ENCODE measurements at places on chromosomes 3 and 15. TPM values are rescaled to one million over a fixed set of nuclear protein-coding genes. Genes with fewer than 3 reads are reported as not detected.
A peak's percentile ranks its signal among the peaks of the same experiment; 100 is the strongest.

CD200R1 gene
- 2.2 TPM for total RNA-seq

TBC1D2B gene
- total RNA-seq = 21.5 TPM

CPEB1 gene
- total RNA-seq = 1.7 TPM

IL17RB gene
- 6.0 TPM for total RNA-seq

IL12A gene
- total RNA-seq = 1.3 TPM

LRRC3B gene
- 0.09 TPM for total RNA-seq

GRCh38 chr3:9161811-9162210, 87.6 kb downstream of the SRGAP3 start:
- H3K27me3 ChIP-seq = no peaks in the 10 kb centered on the region
- H3K36me3 ChIP-seq = no peaks in the 10 kb centered on the region
- H3K4me1 ChIP-seq = no peaks in the 10 kb centered on the region
- no peak overlapping the region for H3K4me3 ChIP-seq

- no peaks in the 10 kb centered on the region for H3K4me1 ChIP-seq
- no peak overlapping the region for H3K4me3 ChIP-seq
- H3K27ac ChIP-seq = no peak overlapping the region
Observed at GRCh38 chr3:88991496-88991895, 115.9 kb upstream of the EPHA3 start.

- H3K27ac ChIP-seq = no peak overlapping the region
- no peak for DNase-seq
- no peaks in the 10 kb centered on the region for H3K36me3 ChIP-seq
- H3K4me3 ChIP-seq = no peak overlapping the region
- no peaks in the 10 kb centered on the region for H3K4me1 ChIP-seq
Observed at GRCh38 chr3:170397685-170398084, 21.0 kb upstream of the CLDN11 start.

DNA sequence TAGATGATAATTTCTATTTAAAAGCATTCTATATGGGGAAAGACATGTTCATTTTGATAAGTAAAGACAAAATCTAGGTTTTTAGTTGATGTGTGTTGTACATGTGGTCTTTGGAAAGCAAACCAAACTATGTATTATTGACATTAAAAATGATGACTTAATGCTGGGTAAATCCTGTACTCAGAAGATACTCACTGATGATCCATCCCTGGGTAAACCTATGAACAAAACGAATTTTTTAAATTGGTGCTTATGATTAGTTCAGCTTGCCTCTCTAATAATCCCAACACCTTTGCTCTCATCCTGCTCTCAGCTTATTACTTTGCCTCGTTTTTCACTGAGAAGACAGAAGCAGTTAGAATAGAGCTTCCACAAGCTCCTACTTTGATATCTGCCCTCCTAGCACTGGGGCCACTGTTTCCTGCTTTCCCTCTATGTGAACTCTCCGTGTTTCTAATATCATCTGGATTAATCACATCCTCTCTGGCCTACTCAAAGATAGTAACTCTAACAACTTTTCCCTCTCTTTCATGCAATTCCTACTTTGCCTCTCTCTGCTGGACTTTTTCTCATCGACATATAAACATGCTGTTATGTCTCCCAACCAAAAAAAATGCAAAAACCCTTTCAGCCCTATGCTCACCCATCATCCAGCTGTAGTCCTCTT, 29.3 kb downstream of the RARRES1 start:
- H3K4me3 ChIP-seq = no peak overlapping the region
- no peaks in the 10 kb centered on the region for H3K36me3 ChIP-seq
- no peaks in the 10 kb centered on the region for H3K27me3 ChIP-seq
- H3K4me1 ChIP-seq = no peaks in the 10 kb centered on the region
- H3K27ac ChIP-seq = no peak overlapping the region

DNA sequence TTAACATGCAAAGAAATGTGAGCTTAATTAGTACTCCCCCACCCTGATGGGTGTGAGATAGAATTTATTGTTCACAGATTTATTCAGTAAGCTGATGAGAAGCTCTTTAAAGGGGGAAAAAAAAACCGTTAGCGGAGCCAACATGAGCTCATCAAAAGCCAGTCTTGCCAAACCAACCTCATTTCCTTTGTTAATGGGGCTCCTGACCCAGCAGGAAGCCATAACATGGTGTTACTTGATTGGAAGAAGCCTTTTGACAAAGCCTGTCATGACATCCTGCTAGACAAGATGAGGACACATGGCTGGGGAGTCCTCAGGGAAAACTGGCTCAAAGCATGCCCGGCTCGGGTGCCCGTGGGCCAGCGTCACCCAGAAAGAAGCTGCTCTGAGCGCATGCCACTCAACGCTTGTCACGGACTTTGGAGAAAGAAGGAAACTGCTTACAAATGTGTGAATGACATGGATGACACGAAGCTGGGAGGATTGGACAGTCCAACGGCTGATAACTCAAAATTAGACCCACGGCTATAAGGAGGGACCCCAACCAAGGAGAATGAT, 64.6 kb downstream of the SLCO2A1 start:
- H3K36me3 ChIP-seq = no peaks in the 10 kb centered on the region
- no peak overlapping the region for H3K27ac ChIP-seq
- no peak overlapping the region for H3K4me3 ChIP-seq
- no peak for DNase-seq
- no peaks in the 10 kb centered on the region for H3K4me1 ChIP-seq

DNA sequence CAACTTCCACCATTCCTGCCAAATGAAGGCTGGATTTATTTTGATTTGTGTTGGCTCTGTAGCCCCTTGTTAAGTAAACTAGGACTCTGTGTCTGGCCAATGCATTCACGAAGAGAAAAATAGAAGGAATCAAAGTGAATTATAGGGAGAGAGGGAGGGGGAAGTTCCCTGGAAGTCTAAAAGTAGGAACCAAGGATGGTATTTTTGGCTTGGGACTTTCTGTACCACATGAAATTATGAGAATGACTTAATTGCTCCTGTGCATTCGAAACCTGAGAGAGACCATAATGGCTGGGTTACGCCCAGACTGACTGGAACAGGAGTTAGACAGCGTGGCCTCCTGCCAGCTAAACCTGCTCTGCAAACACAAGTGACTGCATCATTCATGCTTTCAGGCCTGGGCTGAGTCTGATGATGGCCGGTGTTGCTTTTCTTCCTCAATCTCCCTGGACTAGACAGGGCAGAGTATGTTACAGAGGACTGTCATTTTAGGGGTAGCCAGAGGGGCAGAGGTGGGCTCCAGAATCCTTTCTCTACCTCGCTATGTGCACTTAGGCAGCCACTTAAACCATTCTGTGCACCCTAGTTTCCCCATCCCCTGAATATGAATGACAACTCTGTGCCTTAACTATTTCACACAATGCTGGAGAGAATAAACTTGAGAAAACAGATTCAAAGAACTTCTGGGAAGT, 58.9 kb downstream of the MYO1E start:
- peak; percentile 94 for DNase-seq
- peak overlapping the region; percentile 17 for H3K27ac ChIP-seq
- H3K4me1 ChIP-seq = peaks cover 3% of the 10 kb centered on the region
- H3K27me3 ChIP-seq = no peaks in the 10 kb centered on the region
- no peak overlapping the region for H3K4me3 ChIP-seq

- H3K4me3 ChIP-seq = no peak overlapping the region
- H3K27me3 ChIP-seq = no peaks in the 10 kb centered on the region
- H3K4me1 ChIP-seq = no peaks in the 10 kb centered on the region
- no peak overlapping the region for H3K27ac ChIP-seq
Observed at GRCh38 chr15:97425596-97425995, 534.9 kb upstream of the ARRDC4 start.

DNA sequence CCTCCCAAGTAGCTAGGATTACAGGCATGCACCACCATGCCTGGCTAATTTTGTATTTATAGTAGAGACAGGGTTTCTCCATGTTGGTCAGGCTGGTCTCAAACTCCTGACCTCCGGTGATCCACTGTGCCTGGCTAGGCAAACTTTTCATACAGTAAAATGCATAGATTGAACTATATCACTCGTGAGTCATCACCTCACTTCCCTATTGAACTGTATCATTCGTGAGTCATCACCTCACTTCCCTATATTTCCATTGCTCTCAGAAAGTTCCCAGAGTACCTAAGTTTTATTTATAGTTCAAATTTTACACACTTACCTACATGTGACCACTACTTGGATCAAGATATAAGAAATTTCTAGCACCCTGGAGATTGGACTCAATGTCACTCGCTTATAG, 73.6 kb upstream of the ACAD9 start:
- H3K27ac ChIP-seq = no peak overlapping the region
- H3K4me3 ChIP-seq = no peak overlapping the region
- H3K27me3 ChIP-seq = no peaks in the 10 kb centered on the region
- no peaks in the 10 kb centered on the region for H3K36me3 ChIP-seq
- DNase-seq = no peak
- no peaks in the 10 kb centered on the region for H3K4me1 ChIP-seq

DNA sequence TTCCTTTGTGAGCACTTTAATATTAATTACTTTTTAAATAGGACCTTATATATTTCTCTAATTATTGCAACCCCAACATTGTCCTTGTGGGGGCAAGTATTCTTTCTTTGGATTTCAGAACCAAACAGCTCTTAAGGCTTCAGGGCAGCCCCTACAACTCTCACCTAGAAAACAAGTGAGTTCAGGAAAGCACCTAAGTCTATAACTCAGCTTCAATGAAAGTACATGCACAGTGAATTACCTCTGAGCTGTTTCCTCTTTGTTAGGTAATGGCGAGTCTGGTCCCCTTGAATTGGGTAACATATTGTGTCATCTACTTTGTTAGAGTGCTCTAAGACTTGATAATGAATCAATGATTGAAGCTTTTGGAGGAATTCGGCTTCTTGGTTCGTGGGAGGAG, 545.7 kb downstream of the NLGN1 start:
- DNase-seq = no peak
- no peak overlapping the region for H3K27ac ChIP-seq
- H3K4me1 ChIP-seq = no peaks in the 10 kb centered on the region

DNA sequence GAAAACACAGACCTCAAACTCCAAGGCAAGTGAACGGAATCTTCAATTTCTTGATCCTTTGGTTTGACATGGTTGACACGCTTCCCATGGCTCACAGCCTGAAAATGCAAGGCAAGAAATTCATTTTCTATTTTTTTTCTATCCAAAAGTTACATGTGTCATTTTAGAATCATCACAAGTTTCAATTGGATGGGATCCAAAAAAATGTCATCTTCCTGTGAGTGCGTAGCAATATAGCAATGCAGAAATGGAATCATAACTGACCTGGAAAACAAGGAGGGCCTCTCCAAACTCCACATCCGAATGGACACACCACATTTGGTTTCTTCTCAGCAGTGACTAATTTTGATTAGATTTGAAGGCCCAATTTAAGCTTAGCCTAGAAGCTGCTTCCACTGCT, 175.8 kb upstream of the ATP11B start:
- H3K4me3 ChIP-seq = no peak overlapping the region
- H3K36me3 ChIP-seq = no peaks in the 10 kb centered on the region
- no peak for DNase-seq
- no peak overlapping the region for H3K27ac ChIP-seq
- H3K27me3 ChIP-seq = no peaks in the 10 kb centered on the region

DNA sequence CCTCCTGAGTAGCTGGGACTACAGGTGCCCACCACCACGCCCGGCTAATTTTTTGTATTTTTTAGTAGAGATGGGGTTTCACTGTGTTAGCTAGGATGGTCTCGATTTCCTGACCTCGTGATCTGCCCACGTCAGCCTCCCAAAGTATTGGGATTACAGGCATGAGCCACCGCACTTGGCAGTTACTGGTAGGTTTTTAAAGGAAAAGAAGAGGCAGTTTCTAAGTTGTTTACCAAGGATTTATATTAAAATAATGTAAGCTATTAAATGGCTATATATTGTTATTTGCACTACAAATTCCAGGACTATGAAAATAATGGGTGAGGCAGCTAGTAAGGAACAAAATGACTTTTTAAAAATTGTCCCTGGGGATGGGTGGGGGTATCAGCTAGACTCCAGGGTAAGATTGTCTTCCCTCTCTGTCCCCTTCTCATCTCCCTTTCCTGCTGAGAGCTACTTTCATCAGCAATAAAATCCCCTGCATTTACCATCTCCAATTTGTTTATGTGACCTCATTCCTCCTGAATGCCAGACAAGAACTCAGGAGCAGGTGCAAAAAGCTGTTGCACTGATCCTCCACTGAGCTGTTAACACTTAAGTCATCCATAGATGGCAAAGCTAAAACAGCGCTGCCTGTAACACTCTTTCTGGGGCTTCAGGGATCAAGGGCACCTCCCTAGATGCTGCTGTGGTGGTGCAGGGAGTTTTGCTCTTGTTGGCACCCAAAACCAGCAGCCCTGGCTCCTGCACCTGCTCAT, 165.2 kb downstream of the ZPLD1 start:
- no peak overlapping the region for H3K4me3 ChIP-seq
- H3K27ac ChIP-seq = no peak overlapping the region
- no peaks in the 10 kb centered on the region for H3K36me3 ChIP-seq
- H3K27me3 ChIP-seq = no peaks in the 10 kb centered on the region
- DNase-seq = peak; percentile 27
- no peaks in the 10 kb centered on the region for H3K4me1 ChIP-seq

DNA sequence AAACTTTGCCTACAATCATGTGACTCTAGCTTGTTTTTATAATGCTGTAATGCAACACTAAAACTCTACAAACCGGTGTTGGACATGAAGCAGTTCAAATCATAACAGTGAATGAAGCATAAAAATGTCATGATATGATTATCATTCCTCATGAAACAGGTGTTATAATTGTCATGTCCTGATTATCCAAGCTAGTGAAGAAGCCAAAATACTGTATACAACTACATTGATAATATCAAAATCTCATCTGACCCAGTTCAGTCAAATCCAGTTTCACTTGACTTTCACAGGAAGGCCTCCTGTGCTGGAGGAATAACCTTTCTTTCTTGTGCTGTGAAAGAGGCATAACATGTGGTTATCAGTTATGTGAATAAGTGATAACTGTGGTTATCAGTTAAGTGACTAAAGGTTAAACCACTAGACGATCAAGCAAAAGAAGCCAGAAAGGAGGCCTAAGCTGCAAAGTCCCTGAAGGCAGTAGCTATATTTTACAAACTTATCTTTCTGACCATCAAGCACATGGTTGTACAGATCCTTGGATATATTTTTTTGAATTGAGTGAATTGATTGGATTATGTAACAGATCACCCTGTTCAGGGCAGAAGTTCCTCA, 296.4 kb downstream of the TUSC7 start:
- H3K36me3 ChIP-seq = no peaks in the 10 kb centered on the region
- no peaks in the 10 kb centered on the region for H3K4me1 ChIP-seq
- no peak overlapping the region for H3K27ac ChIP-seq
